Activated T-helper 9 cell treated with anti-CD3 and anti-CD28 coated beads, Interleukin-2, amount 50 U/mL, for 16 hours (primary cell): ENCODE measurements at places on chromosomes 3 and 15.

- no peak for DNase-seq
These were observed 24.1 kb upstream of the SENP5 start for GRCh38 chr3:196843435-196844110.

GRCh38 chr15:75348562-75349350 lies 1.9 kb downstream of the NEIL1 start:
- no peak for DNase-seq

DNA sequence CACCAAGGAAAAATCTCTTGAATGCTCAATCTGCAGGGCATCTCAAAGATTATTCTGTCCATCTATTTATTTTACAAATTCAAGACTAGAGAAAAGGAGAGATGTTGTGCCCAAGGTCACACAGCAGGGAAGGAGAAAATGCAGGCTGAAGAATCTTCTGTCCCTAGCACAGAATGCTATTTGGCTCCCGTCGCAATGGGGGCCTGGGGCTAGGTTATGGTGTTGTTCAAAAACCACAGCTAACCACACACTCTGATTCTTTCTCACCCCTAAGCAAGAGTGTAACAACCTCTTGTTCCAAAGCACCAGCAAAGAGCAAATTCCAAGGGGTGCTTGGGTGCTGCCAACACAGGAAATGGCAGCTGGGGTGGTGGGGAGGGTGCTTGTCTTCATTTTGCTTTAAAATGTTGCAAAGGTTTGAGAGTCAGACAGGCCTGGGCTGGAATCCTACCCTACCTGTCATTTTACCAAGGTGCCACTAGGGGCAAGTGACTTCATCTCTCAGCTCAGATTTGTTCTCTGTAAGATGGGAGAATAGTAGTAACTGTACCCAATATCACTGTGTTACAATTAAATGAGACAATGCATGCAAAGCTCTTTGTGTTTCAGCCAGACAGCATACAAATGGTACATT lies 112.5 kb downstream of the ADAMTS9 start:
- DNase-seq: no peak

DNA sequence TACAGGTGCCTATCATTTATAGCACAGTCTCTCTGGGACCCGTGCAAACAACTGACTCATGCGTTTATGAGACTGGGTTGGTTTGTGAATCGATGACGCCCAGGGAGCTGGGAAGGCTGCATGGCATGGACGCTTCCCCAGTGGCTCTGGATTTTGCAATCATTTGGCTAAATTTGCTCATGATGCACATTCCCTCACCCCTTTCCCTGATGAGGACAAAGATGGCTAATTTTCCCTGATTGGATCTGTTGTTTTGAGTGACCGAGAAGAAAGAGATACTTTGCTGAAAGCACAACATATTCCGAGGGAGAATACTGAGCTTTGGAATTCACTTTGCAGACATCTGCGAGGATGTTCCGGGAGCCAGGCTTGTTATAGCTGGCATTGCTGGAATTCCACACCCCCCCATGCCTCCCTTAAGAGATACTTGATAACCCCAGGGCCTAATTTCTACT lies 51.1 kb downstream of the CGNL1 start:
- DNase-seq: no peak

DNA sequence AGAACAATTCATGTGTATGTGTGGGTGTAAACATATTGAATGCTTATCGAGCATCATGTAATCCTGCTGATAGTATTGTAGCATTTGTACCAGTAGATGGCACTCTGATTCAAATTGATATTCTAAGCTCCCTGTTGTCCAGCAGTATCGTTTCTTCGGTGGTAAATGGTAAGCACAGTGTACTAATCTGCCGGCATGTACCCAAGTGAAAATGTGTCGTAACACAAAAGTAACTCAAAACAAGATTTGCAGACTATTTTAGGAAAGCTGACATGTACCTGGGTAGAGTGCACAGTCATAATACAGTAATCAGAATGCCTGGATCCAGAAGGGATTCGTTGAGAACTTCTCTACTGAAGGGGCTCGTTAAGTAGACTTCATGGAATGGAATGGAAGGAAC lies 31.7 kb upstream of the MNS1 start:
- no peak for DNase-seq

GRCh38 chr3:151331696-151332095 lies 2.3 kb upstream of the P2RY13 start:
- DNase-seq: no peak

- DNase-seq: no peak
These were observed 19.9 kb downstream of the IQGAP1 start for GRCh38 chr15:90407871-90408317.

GRCh38 chr3:14440531-14441239 lies 38.3 kb downstream of the SLC6A6 start:
- DNase-seq: no peak

GRCh38 chr3:28577941-28578500 lies 229.4 kb upstream of the AZI2 start:
- DNase-seq: no peak

GRCh38 chr3:33729993-33730392 lies 11.9 kb upstream of the CLASP2 start:
- no peak for DNase-seq

GRCh38 chr15:99613887-99614647 lies 48.3 kb downstream of the MEF2A start:
- DNase-seq: no peak

DNA sequence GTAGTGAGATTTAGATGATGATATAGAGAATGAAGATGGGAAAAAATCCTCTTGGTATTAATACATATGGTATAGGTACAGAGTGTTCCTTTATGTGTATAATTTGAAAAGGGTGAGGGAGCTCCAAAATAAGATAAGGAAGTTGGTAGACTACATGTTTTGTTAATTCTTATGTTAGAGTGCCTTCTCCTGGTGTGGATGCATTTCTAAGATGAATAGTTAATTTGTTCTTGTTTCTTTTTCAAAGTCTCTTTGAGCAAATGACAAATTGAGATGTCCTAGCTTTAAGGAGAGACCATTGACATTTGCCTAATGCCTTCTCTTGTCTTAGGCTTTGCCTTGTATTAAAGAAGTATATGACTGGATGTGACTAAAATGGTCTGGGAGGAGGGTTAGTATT lies 34.1 kb downstream of the AKAP13 start:
- no peak for DNase-seq

GRCh38 chr3:39147711-39148434 lies 5.5 kb downstream of the CSRNP1 start:
- no peak for DNase-seq

DNA sequence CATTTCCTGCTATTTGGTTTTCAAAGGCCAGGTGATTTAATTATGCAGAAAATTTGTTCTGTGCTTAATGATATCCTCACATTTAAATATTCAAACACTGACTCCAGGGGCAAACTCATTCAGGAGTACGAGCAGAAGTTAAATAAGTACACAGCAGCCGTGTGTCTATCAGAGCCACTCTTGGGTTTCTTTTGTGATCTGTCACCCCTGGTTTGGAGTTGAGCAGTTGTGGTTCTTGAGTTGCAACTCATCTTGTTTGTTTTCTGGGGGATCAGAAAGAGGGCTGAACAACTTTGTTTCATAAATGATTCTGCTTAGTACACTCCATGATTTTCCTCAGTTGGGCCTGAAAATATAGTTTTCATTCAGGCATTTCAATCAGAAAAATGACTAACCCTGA lies 25.7 kb upstream of the PPP4R2 start:
- DNase-seq: no peak

DNA sequence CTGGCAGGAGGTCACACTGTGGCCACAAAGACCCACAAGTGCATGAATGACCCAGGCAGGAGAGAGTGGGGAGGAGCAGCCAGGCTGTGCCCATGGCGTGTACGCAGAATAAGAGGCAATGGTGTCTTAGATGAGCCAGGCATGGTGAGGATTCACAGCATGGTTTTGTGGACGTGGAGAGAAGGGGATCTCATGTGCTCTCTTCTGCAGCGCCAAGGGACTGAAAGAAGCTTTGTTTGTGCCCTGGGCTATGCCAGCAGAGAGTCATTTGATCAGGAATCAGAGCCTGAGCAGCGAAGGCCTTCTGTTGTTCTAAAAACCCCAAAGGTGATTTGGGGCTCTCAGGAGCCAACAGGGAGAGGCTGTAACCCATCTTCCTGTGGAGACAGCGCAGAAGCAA lies 18.7 kb upstream of the RPP14 start:
- DNase-seq: no peak

DNA sequence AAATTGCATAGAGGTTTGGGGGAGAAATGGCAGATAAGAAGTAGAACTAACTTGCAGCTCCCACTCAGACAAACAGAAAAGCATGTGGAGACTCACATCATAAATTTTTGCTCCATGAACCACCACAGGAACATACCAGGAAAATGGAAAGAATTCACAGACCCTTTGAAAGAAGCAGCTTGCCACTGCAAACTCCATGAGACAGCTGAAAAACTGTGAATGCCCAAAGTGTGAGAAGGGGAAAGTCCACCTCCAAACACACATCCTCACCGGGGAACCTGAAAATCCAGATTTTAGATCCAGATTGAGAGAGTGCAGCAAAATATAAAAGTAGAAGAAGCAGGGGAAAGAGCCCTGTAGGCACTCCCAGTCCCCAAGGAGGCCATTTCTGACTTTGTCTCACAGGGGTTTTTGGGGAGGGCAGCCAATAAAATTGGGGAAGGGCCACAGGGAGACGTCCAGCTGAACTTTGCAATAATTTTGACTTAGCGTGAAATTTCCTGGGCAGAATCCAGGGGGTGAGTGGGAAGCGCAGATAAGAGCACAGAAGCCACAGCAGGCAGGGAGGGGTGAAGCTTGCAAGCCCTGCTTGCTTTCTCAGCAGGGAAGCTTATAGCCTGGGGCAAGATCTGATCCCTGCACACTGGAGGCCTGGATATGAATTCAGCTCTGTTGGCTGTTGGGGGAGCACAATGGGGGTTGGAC lies 183.4 kb upstream of the UBE2E2 start:
- no peak for DNase-seq
